ENCODE measurements at places on chromosomes 5 and 9. TPM values are rescaled to one million over a fixed set of nuclear protein-coding genes. Genes with fewer than 3 reads are reported as not detected.

GRCh38 chr5:132272311-132273210, 15.1 kb downstream of the PDLIM4 start:
- DNase-seq = peak; percentile 54

GRCh38 chr5:7117961-7118360, 278.0 kb upstream of the ADCY2 start:
- no peak for DNase-seq

- no peak for DNase-seq
Observed at GRCh38 chr9:2623288-2624050, 1.9 kb downstream of the VLDLR start.

GRCh38 chr5:81552852-81553566, 159.1 kb upstream of the ACOT12 start:
- DNase-seq = no peak

- no peak for DNase-seq
Observed at GRCh38 chr5:130126746-130127145, 222.5 kb downstream of the CHSY3 start.

GRCh38 chr5:77709993-77710685, 66.0 kb downstream of the TBCA start:
- no peak for DNase-seq

GRCh38 chr5:154506049-154506715, 28.2 kb upstream of the HAND1 start:
- DNase-seq = no peak

GRCh38 chr9:4287386-4287785, 12.5 kb downstream of the GLIS3 start:
- DNase-seq = no peak

PPP2R2B gene
- 13.0 TPM for polyA plus RNA-seq

NR2F1-AS1 gene
- polyA plus RNA-seq = not detected

SPATA31C1 gene
- not detected for polyA plus RNA-seq

ELAVL2 gene
- not detected for polyA plus RNA-seq

PRDM9 gene
- not detected for polyA plus RNA-seq
